DMS 273 treated with DMSO at 0.1 percent for 48 hours (cell line): ENCODE measurements at places on chromosomes 1 and 21.

GRCh38 chr1:78577257-78578100, 42.8 kb upstream of the IFI44L start:
- DNase-seq, result no peak

- DNase-seq, result no peak
Observed at GRCh38 chr1:4652631-4653327, 1.6 kb upstream of the AJAP1 start.

- no peak for DNase-seq
Observed at GRCh38 chr1:225677350-225678124, 24.6 kb upstream of the ENAH start.

GRCh38 chr1:108140936-108141335, 59.2 kb downstream of the SLC25A24 start:
- DNase-seq, result no peak

DNA sequence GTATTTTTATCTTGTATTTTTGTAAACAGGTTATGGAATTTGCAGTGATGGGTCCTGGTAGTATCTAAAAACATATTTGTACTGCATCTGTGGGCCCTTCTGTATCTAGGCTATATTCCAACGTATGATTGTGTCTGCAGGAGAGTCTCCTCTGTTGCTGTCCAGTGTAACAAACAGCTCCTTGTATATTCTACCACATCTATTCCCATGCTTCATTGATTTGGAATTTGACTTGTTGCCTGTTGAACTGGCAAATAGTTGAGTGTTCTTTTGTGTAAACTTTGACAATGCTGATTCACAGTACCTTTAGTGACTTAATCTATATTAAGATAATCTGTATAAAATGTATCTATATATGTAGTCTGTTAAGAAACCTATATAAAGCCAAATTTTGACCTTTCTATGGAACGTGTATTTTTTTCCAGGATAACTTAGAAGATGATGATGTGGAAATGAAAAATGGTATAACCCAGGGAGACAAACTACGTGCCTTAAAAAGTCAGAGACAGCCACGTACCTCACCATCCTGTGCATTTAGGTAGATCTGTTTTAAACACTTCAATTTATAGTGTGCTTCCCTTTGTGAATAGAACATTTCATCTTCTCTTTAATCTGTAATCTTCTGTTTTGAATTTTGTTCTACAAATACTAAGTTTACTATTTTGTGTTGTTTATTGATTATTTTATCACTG, 43.4 kb upstream of the GPR88 start:
- DNase-seq, result no peak

DNA sequence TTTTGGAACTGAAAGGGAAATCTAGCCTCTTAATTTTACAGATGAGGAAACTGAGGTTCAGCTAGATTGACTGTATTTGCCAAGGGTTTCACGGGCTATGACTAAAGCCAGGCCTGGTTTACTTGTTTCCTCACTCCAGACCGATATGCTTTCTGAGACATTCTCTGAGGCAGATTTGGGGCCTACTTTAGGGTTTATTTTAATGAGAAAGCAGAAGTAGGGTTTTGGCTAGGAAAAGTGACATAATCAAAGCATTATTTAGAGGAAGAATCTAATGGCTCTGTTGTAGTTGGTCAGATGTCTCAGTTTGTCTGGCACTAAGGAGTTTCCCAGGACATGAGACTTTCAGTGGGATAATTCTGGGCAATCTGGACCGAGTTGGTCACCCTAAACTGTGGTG, 1.5 kb upstream of the RPTN start:
- DNase-seq, result no peak

DNA sequence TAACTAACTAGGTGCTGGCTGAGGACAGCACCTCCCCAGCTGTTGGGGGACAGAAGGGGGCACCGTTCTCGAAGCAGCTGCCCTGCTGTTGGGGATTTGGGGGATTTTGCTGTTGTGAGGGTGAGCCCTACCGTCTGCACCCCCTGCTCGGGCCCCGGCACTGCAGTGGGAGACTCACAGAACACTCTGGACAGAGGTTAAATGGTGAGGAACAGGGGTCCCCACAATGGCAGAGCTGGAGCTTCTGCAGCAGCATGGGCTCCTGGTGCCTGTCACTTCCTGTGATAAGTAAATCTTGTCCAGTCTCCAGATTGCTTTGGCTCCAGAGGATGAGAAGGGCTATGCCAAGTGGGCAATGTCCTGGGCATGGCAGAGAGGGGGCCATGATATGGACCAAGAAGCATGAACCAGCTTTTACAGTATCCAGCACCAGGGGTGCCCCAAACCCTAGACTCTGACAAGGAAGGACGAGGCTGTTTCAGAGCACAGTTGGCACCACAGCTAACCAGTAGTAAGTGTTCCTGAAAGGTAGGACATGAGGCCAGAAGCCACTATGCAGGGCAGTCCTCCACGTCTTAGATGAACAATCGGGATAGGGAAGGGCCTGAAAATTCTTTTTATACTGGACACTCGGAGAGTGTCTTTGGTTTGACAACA, 365.1 kb upstream of the VAMP3 start:
- no peak for DNase-seq

- no peak for DNase-seq
Observed at GRCh38 chr1:46404482-46405196, 10.5 kb downstream of the FAAH start.

DNA sequence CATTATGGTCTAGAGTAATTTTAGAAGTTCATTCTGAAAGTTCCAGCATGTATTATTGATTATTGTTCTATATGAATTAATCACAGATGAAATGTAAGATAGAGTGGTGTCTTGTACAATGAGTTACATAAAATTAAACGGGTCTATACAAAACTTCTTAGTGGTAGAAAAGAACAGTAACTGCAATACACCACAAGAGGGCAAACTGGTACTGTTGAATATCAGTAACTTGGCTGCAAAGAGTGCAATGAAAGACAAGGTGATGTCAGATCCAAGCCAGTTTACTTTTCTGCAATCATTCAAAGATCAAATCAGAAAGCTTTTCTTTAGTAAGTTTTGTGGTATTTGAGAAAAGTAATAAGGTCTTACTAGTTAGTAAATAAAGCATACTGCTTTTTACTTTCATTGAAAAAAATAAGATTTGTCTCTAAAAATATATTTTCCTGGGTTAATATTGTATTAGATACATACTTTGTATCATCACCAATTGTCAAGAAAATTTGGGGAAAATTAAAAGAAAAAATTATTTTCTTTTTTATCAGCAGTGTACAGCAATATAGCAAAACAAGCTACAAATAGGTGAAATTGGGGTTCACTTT, 66.4 kb upstream of the BTG3 start:
- DNase-seq, result peak; percentile 54

- no peak for DNase-seq
Observed at GRCh38 chr1:115185336-115185735, 96.0 kb upstream of the TSPAN2 start.

DNA sequence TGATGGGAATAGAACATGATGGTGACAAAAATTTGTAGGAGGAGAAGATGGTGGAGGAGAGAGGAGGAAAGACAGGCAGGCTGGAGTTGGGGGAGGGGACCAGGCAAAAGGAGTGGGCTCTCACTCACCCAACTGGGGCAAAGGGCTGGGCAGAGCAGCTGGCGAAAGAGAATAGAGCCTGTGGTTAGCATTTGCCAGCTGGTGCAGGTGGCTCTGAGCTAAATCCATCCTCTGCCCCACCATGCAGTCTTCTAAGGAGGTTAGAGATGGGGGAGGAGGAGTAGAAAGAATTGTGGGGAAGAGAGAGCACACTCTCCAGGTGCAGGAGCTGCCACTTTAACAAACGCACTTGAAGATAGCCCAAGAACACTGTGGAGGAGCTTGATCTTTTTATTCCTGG, 27.6 kb upstream of the SLAMF1 start:
- no peak for DNase-seq

DNA sequence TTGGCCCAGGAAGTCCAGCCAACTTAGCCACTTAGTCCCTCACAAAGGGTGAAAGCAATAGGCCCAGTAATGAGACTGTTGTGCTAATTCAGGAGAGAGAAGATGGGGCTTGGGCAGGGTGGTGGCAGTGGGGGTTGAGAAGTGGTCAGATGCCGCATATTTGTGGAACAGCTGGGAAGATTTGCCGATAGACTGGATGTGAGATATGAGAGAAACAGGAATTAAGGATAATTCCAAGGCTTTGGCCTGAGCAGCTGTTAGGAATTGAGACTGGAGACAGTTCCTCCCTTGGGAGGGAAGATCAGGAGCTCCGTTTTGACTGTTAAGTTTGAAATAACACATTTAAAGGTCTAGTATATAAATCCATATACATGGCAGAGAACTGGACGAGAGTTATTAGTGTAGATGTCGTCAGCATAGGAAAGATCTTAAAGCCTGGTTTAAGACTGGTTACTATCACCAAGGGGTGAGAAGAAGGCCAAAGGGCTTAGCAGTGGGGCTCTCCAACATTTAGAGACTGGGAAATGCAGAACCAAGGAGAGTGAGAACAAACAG, 323.7 kb upstream of the FAM78B start:
- no peak for DNase-seq

- no peak for DNase-seq
Observed at GRCh38 chr1:225822655-225823403, 12.9 kb downstream of the EPHX1 start.

GRCh38 chr1:244171241-244171985, 120.3 kb downstream of the ZBTB18 start:
- DNase-seq, result peak; percentile 39

DNA sequence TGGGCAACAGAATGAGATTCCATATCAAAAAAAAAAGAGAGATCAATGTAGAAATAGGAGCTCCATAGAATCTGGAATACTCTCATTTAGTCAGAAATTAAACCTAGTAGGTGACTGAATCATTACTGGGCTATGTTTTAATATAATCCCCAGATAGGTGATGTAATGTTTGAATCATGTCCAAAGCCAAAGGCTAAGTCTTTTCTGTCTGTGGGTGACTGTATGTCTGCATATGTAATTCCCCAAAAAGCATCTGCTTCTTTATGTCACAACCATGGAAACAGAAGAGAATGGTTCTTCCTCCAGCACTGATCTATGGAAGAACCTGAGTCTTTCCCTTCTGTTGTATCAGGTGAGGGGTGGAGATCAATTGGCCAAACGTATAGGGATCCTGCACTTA, 5.8 kb downstream of the LAMC2 start:
- no peak for DNase-seq

- no peak for DNase-seq
Observed at GRCh38 chr21:37001441-37001840, 5.1 kb upstream of the RIPPLY3 start.

DNA sequence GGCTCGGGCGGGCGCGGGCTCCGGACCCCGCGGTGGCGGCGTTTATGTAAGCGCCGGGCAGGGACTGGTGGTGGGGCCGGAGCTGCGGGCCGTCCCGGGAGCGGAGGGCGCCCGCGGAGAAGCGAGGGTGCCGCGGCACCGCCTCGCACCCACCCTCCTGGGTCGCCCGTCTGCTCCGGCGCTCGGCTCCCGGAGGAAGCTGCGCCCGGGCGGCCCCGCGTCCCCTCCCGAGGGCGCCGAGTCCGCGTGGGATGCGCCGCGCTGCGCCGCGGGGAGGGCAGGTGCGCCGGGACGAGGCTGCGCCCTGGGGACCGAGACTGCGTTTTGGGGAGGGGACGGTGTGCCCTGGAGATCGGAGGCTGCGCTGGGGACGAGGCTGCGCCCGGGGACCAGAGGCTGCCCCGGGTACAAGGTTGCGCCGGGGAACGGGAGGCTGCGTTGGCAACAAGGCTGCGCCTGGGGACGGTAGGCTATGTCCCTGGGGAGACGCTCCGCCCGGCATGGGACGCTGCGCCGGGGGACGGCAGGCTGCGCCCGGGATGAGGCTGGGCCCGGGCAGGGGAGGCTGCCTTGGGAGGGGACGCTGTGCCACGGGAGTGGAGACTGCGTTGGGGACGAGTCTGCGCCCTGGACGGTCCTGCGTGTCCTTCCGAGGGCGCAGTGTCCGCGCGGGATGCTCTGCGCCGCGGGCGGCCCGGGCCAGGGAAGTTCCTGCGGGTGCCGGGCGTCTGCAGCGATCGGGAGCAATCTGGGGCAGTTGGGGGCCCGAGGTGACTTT, 627 bp downstream of the ADARB1 start:
- peak; percentile 12 for DNase-seq

DNA sequence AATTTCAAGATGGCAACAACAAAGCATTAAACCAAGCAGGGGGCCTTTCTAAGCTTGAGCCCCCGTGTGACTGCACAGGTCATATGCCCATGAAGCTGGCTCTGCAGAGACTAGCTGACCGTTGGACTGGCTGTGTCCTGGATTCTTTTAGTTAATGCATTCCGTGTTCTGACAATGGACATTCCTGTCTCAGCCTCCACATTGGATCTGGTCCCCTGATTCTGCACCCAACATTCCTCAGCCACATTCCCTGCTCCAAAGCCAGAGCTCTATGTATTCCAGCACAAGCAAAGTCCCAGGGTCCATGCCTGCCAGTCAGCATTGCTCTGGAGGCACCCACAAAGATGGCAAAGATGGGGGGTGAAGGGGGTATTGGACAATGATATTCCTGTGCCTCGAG, 5.1 kb upstream of the NAV1 start:
- DNase-seq, result no peak

DNA sequence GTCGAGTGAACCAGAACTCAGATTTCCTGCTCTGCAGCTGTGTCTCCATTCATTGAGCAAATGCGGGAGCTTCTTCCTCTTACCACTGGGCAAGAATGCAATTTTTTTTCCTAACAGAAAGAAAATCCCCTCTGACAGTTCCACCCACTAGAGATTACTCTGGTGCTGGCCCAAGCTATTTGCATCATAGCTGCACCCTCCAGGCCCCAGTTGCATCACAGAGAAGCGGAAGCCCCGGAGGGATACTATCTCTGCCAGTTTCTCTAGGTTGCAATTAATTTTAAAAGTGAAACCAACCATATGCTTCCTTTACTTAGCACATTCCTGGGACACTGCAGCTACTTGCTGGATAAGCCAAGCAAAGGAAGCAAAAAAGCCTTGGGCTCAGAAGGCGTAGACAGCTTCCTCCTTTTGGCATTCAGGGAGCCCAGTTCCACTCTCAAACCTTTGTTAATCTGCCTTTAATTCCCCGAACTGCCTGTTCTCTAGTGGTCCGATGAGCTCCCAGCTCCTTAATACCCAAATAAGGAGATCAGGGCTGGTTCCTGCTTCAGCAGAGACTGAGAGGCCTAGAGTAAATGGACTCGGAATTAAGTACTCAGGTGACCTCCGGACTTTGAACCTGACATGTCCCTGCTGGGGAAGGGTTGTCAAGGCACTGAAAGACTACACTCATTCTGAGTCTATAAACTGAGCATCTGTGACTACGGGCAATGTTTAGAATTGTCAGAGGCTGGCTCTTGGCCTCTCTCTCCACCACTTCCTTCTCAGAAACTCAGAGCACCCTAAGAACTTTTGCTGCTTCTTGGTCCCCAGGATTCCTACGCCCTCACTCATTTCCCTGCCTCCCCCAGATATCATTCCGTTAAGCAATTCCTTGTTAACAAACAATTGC, 72.5 kb upstream of the TNFSF18 start:
- DNase-seq, result no peak

- no peak for DNase-seq
Observed at GRCh38 chr21:36125512-36126207, 9.2 kb upstream of the CBR3 start.

- no peak for DNase-seq
Observed at GRCh38 chr1:75836528-75837100, 39.9 kb downstream of the MSH4 start.

DNA sequence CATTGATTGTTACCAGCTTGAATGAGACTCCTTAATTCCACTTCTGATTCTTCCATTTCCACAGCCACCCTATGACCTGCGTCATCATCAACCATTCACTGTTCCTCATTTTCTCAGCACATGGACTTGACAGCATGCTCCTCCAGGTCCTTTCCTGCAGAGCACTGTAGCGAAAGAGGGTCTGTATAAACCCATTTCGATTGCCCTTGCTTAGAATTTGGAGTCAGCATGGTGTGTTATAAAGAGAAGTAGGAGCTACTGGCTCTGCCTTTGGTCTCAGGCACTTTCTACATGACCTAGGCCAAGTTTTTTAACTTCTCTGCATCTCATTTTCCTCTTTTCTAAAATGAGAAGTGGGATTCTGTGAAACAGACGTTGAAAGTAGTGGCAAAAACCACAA, 133.8 kb downstream of the AK5 start:
- DNase-seq, result no peak
